Stimulated activated CD8-positive, alpha-beta memory T cell treated with anti-CD3 and anti-CD28 coated beads, Interleukin-4, amount 100 ng/mL, for 1 hour (primary cell): ENCODE measurements at places on chromosomes 2 and 18.

DNA sequence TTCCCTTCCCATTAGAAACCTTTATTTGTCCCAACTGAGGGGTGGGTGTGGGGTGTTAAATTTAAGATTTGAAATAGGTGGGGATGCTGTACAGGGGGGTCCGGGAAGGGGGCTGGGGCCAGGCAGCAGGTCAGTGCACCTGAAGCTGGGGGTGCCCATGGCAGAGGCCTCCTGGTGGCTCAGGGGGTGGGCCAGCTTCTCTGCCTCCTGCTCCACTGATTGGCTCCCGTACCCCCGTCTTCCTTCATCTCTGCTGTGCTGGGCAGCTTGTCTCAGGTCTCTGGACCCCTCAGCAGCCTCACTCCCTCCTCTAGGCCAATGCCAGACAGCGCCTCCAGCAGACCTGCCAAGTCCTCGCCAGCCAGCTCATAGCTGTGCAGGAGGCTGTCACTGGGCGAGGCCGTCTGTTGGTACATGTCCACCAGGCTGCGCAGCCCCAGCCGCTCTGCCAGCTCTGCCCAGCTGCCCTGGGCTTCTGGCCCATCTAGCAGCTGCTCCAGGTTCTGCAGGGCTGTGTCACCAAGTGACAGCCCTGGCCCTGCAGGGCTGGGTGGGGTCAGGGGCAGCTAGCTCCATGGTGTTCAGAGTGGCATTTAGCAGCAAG lies 2.0 kb upstream of the ANKRD62 start:
- no peak for DNase-seq

DNA sequence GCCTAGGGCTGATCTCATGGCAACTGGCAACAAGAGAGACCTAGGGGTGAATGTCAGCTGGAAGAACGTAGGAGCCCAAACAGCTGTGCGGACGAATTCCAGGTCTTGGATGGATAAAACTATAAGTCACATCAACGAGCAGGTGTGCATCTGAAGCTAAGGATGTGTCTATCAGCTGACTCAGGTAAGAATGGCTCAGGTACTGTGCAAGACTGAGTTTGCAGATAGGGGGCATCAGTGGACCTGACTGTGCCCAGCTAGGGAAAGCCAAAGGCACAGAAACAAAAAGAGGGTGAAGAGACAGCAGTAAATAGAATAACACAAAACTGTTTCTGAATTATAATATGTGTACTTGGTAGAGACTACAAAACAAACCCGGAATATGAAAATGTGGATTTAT lies 357.3 kb downstream of the ZEB2 start:
- no peak for DNase-seq

- no peak for DNase-seq
These were observed 444.3 kb downstream of the NBAS start for GRCh38 chr2:15116830-15117229.

DNA sequence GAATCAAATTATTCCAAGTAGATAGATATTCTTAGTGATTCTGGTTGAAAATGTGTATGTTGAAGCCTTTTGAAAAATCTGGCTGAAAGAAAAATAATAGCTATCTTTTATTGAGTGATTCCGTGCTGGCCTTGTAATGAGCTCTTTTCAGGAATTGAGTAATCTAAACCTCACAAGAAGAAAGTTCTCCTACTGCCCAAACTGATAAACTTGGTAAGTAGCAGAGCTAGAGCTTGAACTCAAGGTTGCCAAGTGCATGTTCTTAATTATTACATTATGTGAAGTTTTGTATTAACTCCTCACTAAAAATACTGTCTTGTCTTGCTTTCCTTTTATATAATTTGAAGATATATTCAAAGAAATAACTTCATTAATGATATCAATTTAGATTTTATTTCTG lies 1.6 kb upstream of the PPP1R1C start:
- no peak for DNase-seq

- no peak for DNase-seq
These were observed 60.8 kb downstream of the NPAS2 start for GRCh38 chr2:100880730-100881129.

DNA sequence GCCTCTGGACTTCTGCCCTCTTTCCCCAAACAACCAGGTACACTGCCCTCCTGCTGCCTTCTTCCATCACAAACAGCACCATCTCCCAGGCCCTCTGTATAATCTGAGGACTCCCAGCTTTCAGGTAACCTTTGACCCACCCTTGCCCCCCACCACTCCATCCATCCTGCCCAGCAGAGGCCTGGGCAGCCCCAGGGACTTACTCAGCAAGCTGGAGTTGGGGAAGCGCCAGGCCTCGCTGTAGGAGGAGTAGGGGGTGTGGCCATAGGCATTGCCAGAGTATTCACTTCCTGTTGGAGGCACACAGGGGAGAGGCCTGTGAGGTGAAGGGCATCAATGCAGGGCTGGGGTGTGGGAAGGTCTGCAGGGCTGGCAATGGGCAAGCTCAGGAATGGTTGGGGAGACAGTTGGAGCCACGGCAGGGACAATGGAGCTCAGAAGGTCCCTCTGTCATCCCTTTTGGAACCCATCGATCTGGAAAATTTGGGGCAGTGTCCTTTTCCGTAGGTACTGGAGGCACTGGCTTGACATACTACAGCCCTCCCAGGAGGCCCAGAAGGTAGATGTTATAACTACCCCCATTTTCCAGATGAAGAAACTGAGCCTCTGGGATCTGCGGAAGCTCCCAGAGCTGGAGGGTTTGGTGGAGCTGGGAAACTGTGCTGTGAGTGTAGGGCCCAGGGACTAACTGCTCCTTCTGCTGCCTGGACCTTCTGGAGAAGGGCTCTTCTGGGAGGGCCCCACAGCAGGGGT lies 46.3 kb downstream of the PSD4 start:
- no peak for DNase-seq
